ENCODE measurements at places on chromosomes 1 and 21.

GRCh38 chr1:27690183-27690582 is 18.2 kb upstream of the IFI6 start:
- DNase-seq = peak; percentile 23

GRCh38 chr1:3944578-3945125 is 44.6 kb upstream of the C1orf174 start:
- no peak for DNase-seq

DNA sequence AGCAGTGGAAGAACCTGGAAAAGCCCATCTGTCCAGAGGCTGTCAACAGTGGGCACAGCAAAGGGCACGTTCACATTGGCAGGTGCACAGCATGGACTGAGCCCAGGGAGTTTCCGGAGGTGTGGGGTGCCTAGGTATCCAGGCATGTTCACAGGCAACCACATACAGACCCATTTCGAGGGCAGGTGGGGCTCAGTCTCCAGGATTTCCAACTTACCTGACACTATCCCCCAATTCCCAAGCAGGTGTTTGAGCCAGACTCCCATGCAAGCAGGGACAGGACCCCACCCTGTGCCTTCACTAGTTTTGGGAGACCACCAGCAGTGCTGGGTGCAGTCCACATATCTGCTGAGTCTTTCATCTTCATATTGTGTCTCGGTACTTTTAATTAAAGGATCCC is 65.0 kb upstream of the IRF2BP2 start:
- no peak for DNase-seq

- DNase-seq = no peak
Measured at GRCh38 chr1:36106269-36106668, 17.6 kb downstream of the ADPRS start.

GRCh38 chr1:205669341-205670149 is 10.8 kb downstream of the SLC45A3 start:
- peak; percentile 74 for DNase-seq

DNA sequence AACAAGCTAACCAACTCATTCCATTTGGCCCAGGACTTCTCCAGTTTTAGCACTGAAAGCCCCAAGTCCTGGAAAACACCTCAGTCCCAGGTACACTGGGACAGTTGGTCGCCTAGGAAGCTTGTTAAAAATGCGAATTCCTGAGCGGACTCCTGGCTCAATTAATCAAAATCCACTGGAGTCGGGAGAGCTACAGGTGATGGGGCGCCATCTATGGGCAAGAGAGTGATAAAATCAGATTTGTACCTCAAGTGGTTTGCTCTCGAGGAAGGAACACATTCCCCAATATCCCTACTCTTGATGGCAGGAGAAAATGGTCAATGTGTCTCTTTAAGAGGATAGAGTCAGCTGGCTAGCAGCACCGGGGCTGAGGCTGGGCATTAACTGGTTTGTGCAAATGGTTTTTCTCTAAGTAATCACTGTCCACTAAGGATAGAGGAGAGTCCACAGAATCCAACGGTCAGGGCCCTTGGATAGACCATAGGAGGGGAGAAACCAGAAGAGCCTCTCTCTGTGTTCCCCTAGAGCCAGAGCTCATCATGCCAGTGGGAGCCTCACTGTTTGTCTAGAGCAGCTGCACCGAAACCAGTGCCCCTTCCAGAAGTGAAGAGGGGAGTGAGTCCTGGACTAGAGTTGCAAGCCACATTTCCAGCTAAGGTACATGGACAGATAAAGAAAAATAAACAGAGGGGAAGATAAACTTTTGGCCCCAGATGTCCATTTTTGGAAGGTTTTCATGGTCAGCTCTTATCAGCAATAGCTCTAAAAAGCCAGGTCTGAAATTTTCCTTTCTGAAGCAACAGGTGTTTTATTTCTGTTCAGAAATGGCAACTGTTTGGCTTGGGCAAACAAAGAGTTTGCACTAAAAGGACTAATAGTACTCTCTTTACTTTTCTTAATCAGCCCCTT is 148.5 kb downstream of the TENT5C start:
- DNase-seq = peak; percentile 41

- no peak for DNase-seq
Measured at GRCh38 chr1:82994616-82995263, 1004.2 kb downstream of the TTLL7 start.

- DNase-seq = no peak
Measured at GRCh38 chr1:100875228-100875627, 19.4 kb downstream of the EXTL2 start.

DNA sequence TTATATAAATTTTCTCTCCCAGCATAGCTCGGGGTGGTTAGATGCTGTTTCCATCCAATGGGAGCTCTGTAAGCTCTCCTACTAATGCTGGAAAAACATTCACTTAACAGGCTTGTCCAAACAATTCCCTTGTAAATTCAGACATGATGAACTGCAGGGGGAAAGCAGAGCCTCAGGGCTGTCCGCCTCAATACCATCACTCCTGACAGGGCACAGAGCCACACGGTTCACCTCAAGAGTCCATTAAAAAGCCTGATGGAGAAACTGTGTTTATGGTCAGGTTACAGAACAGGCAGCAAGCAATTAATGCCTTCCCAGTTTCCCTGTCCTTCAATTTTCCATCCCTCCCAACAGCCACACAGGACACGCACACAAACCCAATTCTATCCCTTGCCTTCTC is 171.0 kb downstream of the BRINP2 start:
- no peak for DNase-seq

- DNase-seq = no peak
Measured at GRCh38 chr21:36479415-36480402, at the start of gene CLDN14. Gene CLDN14 (minus strand): TSS chr21:36480122. CDS start chr21:36461695, 18,427 bp downstream.

DNA sequence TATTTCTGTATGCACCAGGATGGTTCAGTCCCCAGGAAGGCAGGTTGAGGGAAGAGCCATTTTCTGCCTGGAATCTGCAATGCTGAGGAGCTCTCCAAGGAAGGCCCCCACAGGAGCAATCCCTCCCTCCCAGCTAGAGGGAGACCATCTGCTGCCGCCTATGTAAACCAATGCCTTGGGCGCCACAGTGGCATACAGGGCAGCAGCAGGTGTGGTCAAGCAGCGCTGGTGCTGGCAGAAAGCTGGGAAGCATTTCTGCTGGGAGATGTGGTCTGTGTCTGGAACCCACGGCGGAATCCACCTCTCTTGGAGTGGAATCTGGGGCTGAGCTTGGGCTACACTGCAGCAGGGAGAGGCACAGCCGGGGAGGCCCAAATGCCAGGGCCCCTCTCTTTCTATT is 283.3 kb downstream of the RRAGC start:
- no peak for DNase-seq

- DNase-seq = no peak
Measured at GRCh38 chr1:173475564-173476196, 1.5 kb upstream of the PRDX6 start.

DNA sequence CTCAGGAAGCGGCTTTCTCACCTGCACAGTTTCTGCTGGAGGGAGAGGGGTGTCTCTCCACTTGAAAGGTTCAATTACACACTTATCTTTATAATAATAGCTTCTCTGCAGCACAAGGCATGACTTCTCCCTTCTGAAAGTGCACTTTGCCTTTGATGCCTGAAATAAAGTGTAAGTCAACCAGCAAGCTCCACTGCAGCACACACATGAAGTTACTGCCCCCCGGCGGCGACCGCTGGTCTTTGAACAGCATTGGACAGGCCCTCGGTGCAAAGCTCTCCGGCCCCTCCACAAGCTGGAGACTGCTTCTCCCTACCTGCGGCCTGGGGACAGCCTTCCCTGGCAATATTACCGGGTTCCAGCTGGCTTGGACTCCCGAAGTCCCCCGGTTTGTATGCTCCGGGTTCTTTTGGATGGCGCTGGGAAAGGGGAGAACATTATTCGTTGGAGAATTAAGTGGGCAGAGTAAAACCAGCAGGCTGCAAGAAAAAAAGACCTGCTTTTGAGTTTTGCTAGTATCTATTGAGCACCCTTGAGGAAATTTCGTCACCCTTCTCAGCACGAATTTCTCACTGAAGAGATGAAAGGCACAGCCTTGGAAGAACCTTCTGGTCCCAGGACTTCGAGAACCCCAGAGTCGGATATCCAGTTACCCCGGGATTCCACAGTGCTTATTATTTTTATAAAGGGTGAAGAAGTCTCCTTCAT is 11.8 kb downstream of the RCAN1 start:
- DNase-seq = peak; percentile 58

GRCh38 chr1:103162360-103162759 is 54.0 kb upstream of the COL11A1 start:
- no peak for DNase-seq

DNA sequence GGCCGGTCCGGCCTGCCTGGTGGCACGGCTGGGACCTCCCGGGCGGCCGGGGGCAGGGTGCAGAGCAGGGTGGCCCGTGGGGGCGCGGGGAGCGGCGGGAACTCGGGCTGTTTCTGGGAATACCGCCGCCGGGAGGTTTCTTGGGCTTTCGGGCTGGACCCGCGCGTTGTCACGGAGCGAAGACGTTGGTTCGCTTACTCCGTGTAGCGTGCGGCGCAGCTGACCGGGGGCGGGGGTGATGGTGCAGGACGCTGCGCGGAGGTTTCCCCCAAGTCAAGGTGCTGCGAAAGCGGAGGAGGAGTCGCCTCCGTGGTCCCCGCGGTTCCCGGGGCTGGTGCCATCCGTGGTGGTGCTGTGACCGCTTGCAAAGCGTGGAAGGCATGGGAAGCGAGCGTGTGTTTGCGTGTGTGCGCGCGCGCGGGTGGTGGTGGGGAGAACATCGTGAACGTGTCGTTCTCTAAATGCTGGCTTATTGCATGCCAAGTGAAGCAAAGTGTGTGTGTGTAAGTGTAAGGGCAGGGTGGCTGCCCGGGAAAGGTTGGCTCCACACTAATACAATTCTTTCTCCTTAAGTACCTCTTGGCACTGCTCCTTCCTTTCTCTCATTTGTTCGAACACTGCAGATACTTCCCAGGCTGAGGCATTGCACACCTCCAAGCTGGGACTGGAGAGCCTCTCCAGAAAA is 1.1 kb downstream of the RYR2 start:
- no peak for DNase-seq

Measured in inflammatory macrophage (primary cell).